ENCODE measurements at places on chromosomes 6 and 20.

DNA sequence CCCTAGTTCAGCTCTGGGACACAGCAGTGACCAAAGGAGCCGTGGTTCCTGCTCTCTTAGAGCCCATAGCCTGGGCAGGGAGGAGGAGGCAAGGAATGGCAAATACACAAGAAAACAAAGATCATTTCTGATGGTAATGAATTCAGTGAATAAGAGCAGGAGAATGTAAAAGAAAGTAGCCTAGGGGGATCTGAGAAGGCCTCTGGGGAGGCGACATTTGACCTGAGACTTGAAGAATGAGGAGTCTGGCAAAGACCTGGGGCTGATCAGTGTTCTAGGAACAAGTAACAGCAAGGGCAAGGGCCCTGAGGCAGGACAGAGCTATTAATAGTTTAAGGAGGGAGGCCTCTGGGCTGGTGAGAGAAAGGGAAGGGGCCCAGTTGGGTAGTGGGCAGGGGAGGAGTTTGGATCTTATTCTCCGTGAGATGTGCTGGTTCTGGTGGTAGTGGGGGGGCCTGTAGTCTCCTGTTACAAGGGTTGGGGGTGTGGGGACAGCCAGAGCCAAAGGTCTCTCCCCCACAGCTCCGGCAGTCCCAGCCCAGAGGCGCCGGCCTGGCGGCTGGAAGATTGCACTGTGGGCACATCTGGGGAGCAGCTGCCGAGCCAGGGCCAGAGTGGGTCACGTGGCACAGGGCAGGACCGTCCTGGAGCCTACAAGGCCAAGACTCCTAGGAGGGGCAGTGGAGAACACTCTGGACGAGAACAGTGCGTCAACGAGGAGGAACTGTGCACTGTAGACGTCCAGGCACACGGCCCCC lies 9.3 kb upstream of the ID1 start:
- no peak for DNase-seq

DNA sequence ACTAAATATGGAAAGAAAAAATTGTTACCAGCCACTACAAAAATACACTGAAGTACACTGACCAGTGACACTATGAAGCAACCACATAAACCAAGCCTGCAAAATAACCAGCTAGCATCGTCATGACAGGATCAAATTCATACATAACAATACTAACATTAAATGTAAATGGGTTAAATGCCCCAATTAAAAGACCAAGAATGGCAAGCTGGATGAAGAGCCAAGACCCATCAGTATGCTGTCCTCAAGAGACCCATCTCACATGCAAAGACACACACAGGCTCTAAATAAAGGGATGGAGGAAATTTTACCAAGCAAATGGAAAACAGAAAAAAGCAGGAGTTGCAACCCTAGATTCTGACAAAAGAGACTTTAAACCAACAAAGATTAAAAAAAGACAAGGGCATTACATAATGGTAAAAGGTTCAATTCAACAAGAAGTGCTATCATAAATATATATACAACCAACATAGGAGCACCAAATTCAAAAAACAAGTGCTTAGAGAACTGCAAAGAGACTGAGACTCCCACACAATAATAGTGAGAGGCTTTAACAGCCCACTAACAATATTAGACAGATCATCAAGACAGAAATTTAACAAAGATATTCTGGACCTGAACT lies 104.8 kb downstream of the HACE1 start:
- DNase-seq, result no peak

DNA sequence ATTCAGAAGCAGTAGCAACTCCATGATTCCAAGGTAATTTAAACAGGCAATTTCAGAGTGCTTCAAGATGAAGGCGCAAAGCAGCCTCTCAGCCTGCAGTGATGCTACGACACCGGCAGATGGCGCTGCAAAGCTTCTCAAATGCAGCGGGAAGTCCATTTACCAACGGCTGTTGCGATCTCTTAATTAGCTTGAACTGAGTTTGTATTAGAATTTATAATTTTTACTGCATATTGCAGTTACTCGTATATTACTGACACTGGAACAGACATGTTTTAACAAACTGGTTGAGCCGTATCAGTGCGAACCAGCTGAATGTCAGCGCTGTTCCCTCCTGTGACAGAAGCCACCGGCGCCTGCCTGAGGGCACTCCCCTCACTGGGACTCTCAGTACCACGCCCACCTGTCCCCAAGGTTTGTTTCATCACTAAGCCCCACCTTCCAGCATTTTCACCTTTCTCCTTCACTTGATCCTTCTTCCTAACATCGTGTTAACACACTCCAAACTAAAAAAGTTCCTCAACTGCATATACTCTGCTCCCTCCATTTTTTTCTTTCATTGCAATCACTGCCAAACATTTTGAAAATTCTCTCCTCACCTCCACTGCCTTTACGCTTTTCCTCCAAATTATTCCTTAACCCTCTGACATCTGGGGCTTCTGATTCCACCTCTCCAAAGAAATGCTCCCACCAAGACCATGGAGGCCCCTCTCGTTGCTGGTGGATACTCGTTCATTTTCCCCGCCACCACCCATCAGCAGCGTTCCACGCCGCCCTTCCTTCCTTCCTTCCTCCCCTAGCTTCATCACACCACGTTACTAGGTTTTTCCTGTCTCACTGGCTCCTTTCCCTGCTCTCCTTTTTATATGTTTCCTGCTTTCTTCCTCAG lies 14.5 kb downstream of the GNL1 start:
- peak; percentile 72 for DNase-seq

DNA sequence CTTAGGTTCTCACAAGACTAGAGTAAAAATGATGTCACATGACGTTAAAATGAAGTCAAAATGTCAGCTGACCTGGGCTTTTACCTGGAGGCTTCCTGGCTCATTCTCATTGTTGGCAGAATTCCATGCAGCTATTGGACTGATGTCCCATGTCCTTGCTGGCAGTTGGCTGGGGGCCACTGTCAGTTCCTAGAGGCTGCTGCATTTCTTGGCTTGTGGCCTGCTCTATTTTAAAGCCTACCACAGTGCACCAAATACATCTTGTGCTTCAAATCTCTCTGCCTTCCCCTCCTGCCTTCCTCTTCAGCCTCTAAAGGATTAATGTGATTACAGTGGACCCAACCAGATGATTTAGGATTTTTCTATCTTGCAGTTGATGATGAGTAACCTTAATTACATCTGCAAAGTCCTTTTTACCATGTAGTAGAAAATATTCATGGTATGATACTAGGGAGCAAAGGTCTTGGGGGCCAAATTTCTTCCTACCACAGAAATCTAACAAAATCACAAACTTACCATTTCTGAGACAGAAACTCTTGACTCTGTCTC lies 81.9 kb downstream of the FIG4 start:
- no peak for DNase-seq

GRCh38 chr6:147515327-147515726 lies 6.8 kb downstream of the SAMD5 start:
- DNase-seq, result no peak

DNA sequence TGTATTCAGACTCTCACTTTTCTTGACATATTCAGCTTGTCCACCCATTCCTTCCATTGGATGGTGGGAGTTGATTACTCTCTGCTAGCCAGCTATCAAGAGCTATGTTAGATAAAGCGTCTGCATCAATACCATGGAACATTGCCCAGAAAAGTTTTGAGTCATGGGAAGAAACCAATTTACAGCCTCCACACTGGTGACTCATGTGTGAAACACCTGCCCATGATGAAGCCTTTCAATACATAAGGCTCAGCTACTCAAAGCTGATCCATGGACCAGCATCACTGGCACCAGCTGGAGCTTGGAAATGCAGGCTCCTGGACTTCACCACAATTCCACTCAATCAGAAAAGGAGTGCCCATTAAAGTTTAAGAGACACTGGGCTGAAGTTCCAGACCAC lies 16.1 kb downstream of the PLA2G7 start:
- no peak for DNase-seq

- DNase-seq, result no peak
These were observed 4.2 kb downstream of the MAS1 start for GRCh38 chr6:159894991-159895390.

GRCh38 chr20:46214824-46215488 lies 93.3 kb downstream of the CDH22 start:
- DNase-seq, result no peak

DNA sequence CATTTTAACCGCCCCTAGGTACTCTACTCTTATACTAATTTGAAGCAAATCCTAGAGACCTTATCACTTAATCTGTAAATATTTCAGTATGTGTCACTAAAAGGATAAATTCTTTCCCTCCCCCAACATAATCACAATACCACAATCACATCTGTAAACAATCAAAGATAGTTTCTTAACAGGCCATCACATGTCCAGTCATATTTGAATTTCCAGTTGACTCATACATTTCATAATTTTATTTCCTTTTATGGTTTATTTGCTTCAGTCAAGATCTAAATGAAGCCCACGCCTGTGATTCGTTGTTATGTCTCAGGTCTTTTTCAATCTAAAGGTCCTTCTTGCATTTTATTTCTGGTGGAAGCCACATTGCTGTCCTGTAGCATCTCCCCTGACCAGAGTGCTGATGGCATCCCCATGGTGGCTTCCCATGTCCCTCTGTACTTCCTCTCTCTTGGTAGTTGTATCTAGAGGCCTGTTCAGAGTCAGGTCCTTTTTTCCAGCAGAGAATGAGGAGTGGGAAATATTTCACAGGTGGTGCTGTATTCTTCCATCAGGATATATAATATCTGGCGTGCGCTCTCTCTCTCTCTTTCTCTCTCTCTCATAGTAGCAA lies 128.6 kb upstream of the SLC22A23 start:
- no peak for DNase-seq

DNA sequence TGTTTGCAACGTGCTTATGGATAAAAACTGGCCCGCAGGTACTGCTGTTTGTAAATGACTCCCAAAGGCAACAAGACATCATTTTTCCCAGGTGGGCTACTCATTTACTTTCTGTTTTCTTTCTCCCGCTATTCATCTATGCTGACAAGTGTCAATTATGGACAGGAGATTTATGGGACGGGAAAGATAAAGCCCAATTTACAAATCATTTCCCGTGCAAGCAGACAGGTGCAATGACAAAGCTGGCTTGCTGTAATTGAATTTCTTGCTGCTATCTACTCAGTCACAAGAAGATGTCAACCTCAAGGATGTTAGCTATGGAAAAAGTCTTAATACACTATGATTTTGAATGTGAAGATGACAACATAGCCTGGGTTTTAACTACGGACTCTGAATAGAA lies 125.5 kb downstream of the EPHA7 start:
- no peak for DNase-seq

- no peak for DNase-seq
These were observed 44.8 kb downstream of the PTPN1 start for GRCh38 chr20:50554694-50555579.

- DNase-seq, result no peak
These were observed 27.4 kb upstream of the LCA5 start for GRCh38 chr6:79564636-79565035.

DNA sequence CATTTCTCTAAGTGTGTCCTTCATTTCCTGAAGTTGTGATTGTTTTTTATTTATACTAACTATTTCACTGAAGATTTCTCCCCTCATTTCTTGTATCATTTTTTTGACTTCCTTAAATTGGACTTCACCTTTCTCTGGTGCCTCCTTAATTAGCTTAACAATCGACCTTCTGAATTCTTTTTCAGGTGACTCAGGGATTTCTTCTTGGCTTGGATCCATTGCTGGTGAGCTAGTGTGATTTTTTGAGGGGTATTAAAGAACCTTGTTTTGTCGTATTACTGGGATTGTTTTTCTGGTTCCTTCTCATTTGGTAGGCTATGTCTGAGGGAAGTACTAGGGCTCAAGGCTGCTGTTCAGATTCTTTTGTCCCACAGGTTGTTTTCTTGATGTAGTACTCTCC lies 92.8 kb downstream of the ESR1 start:
- DNase-seq, result no peak

GRCh38 chr6:43670623-43670986 lies 17.0 kb downstream of the MRPS18A start:
- DNase-seq, result no peak

GRCh38 chr6:81613606-81614005 lies 138.9 kb downstream of the TENT5A start:
- DNase-seq, result no peak

- DNase-seq, result no peak
These were observed 11.0 kb upstream of the ARMC12 start for GRCh38 chr6:35725721-35726438.

GRCh38 chr6:151805286-151805840 lies 2.1 kb upstream of the ESR1 start:
- no peak for DNase-seq

DNA sequence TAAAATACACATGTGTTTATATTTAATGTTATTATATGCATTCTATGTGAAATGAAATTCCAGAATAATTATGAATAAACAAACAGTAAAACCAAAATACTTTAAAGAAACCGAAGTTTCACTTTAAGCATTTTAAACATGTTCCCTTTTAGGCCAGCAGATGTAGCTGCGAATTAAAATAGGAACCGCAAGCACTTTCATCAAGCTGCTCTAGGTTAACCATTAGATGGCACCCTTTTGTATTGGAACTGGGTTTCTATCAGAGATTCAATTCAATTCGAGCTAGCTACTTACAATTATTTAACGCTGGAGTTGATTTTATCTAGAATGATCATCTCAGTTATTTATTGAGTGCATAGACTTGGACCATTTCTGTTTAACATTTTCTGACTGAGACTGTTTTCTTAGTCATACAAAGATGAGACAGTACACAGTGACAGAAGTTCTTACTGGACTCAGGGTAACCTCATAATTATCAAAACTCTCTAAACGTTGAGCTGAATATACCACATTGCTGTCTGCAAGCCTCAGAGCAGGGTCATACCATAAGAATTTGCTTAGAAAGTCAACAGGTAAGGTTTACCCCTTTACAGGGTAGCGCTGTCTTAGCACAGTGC lies 8.5 kb downstream of the TMEM242 start:
- DNase-seq, result peak; percentile 84

DNA sequence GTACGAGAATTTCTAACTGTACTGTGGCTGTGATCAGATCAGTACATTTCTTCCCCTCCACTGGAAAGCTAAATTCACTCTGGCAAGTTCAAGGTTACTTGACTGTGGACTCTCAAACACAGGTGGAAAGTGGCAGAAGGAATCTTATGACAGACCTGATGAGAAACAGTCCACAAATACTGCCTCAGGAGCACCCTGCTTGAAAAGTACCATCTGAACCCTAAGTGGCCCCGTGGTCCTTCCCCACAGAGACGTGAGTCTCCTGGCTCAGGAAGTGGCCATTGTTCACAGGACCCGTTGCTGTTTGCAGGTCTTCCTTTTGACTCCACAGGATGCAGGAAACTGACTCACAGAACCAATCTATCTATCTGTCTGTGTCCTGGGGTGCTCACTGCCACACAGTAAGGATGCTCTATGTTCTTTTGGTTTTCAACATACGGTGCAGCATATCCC lies 47.5 kb upstream of the NHSL1 start:
- DNase-seq, result peak; percentile 45
